ENCODE measurements at places on chromosomes 13 and 19.

GRCh38 chr13:74132152-74132775, 1.9 kb downstream of the KLF12 start:
- no peak for DNase-seq

DNA sequence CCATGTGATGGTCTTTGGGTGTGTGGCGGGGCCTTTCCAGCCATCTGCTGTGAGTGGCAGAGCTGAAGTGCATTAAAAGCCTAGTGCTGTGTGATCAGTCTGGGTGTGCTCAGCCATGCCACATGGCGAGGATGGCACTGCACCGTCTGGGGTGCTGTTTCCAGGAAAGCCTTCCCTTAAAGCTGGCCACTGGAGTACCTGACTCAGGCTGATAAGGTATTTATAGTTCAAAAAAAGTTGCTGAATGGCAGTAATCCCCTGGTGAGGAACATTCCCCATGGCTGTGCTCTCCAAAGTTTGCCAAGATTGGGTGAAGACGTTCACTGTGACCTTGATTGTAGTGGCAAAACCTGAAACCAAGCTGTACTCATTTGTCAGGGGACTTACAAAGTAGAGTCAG, 6.0 kb downstream of the GPI start:
- DNase-seq: no peak

DNA sequence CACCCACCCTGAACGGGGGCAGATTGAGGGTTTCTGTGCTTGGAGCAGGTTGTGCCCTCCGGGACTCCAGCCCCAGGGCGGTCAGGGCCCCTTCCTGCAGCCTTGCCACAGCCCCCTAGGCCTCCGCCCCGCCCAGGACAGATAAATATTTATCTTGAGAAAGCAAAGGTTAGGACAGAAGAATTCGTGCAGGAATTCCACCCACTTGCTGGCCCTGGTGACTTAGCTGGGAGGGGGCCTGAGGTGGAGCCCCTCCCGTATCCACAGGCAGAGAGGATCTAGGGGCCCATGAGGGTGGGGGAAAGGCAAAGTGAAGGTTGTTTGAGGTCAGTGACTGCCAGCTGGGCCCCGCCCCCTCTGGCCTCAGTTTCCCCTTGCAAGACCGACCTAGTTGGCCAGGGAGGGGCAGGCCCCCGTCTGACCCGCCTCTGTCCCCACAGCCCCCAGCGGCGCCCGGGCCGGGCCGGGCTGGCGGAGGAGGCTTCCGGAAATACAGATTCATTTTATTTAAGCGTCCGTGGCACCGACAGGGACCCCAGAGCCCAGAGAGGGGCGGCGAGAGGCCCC, 5.2 kb downstream of the MIDN start:
- DNase-seq: no peak

DNA sequence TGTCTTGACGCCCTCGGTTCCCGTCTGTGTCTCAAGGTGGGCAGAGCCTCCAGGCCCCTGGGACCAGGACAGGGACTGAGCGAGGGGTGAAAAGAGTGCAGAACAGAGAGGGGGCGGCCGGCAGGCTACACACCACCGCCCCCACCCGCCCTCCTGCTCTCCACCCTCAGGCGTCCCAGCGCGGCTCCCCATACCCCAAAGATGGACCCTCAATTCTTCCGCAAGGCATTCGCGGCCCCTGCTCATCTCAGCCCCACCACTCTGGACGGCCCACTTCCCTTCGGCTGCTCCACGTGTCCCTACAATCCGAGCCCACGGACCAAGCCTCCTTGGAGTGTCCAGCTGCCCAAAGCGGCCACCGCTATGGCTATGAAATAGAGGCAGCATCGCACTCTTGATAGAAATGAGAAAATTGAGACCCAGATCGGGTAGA, 1.8 kb downstream of the KLF16 start:
- DNase-seq: no peak

DNA sequence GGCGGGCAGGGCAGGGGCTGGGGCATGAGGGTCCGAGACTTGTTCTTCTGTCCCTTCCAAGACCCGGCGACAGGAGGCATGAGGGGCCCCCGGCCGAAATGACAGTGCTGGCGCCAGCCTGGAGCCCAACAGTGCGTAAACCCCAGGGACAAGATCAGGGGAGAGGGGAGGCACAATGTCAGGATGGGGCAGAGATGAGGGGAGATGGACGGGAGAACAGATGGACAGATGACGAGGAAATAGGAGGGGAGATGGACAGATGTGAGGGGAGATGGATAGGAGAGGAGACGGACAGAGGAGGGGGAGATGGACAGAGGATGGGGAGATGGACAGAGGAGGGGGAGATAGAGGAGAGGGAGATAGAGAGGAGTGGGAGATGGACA, 518 bp downstream of the FLT3LG start:
- DNase-seq: no peak

GRCh38 chr13:101231751-101232428, 184.4 kb downstream of the NALCN start:
- DNase-seq: no peak

GRCh38 chr13:50829226-50829625, 14.3 kb downstream of the DLEU7 start:
- DNase-seq: no peak

DNA sequence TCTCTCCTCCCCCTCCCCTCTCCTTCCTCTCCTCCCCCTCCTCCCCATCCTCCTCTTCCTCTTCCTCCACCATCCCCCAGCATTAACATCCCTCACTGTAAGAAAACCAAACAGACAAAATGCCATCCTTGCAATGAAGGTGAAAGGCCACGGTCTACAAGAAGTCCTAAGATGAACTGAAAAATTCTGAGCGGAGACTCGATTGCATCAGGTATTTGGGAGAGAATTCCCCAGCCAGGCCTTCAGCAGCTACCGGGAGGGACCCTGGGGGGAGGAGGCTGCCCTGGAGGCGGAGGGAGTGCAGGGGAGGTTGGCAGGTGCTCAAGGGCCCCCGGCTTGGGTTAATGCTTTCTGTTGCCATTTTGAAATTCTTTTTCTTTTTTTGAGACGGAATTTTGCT, 10.1 kb upstream of the TIMM44 start:
- DNase-seq: no peak

Measured in activated CD4-positive, CD25-positive, alpha-beta regulatory T cell treated with anti-CD3 and anti-CD28 coated beads, Interleukin-2, amount 50 U/mL, for 72 hours (primary cell).